Stimulated activated CD4-positive, alpha-beta T cell treated with anti-CD3 and anti-CD28 coated beads, Interleukin-1b, Interleukin-23, amount 100 ng/mL, for 4 hours (primary cell): ENCODE measurements at places on chromosomes 7 and 10.

DNA sequence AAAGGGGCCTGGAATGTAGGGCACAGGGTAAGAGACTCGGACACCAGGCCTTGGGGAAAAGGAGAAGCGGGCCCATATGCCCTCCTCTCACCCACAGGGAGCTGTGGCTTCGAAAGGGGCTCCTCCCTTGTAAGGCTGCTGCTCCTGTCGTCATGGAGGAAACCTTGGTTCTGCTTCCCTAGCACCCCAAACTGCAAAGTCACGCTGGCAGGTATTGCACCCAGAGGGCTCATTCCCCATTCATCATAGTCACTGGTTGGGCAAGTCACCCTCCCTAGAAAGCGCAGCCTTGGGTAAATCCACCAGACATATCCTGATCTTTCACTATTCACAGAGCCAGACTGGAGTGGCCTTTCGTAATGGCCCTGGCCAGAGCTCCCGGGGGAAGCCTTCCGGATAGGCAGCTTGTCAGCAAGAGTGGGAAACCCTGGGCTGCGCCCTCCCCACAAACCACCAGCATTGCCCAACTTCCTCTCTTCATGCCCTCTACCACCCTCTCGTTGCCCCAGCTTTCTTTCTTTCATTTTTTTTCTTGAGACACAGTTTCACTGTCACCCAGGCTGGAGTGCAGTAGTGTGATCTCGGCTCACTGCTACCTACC is 121.0 kb downstream of the HIP1 start:
- peak; percentile 20 for DNase-seq

DNA sequence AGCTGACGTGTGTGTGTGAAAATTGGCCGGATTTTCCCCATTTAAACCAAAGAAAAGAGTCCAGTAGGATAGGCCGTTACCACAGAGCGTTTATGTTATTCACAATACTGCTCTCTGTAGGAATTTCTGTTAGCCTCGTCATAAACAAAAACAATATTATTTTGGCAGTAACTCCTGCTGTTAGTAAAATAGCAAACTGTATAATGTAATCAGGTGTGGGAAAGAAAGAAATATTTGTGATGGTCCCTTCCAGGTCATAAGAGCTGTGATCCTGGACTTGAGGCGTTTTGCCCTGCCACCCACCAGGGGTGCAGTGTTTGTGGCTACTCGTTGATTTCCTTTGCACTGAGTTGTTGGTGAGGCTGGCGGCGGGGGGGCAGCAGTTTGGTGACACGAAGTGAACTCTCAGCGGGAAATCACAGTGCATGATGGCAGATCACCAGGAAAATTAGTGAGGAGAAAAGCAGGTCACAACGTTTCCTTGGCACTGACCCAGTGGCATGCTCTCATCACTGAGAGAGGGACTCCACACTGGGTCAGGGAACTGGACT is 2.8 kb downstream of the EEPD1 start:
- DNase-seq: no peak

GRCh38 chr10:83023662-83024061 is 1115.6 kb upstream of the GHITM start:
- DNase-seq: no peak

DNA sequence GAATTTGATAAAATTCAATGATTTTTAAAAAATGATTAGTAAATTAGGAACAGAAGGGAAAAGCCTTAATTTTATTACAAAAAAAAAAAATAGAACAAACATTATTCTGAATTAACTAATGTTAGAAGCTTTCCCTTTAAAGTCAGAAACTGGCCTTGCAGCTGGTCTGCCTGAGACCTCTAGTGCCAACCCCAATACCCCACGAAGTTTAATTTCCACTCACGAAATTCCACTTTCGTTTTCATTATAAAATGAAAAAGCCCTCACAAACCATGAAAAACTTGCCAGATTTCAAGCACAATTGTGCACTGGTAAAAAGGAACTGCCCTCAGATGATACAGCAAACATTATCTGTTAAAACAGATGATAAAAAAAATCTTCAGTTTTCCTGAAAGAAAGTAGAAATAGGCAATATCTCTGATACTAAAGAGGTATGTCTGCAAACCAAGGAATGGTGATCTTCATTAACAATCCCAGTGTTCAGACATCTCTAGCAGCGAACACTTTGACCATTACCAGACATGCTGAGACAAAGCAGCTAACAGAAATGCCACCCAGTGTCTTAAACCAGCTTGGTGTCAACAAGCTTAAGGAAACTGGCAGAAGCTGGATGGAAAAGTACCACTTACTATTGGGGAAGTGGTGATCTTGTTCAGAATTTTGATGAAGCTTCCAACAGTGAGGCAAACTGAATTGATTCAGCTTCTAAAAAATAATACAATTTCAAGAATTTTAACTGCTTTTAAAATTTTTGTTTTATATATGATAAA is 80.2 kb downstream of the PALS2 start:
- no peak for DNase-seq

DNA sequence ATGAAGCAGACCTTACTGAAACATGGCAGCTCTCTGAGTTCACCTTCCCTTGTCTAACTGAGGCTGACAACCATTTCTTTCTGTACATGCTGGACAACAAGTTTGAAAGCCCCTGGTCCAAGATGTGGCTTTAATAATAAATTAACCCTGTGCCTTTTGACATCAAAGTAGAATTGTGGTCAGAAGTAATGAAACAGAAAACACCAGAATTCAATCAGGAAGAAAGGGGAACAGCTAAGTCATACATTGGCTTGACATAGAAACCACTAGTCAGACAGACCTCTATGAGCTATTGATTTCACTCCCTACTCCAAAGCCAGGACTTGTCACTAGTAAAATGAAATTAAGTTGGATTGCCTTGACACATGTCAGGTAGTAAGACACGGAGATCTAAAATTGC is 175.2 kb upstream of the ASAH2 start:
- no peak for DNase-seq

DNA sequence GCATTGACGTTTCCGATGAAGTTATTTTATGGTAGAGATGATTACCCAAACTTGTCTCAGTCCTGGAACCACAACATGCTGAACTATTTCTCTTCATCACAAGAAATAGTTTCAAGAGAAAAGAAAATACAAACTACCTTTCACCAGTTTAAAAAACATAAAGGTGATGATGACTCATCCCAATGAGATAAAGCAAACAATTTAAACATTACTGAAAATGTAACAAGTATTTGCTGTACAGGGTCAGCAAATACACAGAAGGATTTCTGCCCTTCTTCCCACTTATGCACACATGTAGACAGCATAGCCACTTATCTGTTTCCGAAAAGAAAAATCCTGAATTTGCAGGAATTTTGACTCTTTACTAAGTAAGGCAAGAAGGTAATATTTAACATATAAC is 50.8 kb downstream of the RHOBTB1 start:
- no peak for DNase-seq

DNA sequence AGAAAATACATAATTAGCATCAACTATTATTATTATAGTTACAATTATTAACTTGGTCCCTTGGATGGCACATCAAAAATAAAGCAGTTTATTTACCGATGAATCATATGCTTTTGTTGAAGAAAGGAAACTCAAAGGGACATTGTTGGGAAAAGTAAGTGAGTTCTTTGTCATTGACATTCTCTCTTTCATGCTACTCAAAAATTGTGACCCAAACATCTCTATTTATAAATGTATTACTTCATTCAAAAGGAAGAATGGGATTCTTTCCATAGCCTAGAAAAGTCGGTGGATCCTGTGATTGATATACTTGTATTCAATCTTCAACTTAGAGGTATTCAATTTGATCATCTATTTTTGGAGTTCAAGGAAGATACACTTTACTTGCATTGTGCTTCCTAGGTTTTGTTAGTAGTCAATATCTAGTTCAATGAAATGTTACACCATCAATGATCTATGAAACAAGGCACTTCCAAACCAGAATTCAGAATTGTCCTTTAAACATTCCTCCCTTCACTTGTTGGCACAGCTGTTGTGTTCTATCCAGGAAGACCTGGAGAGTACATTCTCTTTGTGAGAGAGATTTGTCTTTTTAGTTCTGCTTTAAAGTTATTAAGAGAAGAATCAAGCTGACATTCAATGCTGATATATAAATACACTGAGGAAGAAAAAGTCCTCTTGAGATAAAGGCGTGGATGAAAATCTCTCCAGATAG is 235.2 kb downstream of the TMEM26 start:
- DNase-seq: no peak

GRCh38 chr10:27251554-27251953 is 11.0 kb upstream of the ACBD5 start:
- DNase-seq: no peak

- DNase-seq: no peak
Observed at GRCh38 chr7:132836746-132837145, 245.1 kb downstream of the CHCHD3 start.

- DNase-seq: no peak
Observed at GRCh38 chr7:26584987-26585665, 279.3 kb downstream of the SKAP2 start.

DNA sequence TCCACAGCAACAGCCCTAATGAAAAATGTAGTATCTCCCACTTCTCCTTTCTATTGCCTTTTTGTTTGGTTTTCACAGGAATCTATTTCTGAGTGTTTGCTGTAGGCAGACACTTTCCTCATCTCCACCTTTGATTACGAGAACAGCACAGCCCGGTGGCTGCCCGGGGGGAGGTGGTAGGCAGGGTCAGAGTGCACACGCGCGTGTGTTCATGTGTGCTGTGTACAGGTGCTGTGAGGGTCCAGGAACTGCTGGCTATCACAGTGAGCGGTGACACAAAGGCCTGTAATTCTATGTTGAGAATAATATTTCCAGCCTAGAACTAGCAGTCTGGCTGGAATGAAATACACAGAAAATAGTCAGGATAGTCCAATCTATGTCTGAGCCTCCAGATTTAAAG is 212.8 kb downstream of the ADARB2 start:
- DNase-seq: no peak

DNA sequence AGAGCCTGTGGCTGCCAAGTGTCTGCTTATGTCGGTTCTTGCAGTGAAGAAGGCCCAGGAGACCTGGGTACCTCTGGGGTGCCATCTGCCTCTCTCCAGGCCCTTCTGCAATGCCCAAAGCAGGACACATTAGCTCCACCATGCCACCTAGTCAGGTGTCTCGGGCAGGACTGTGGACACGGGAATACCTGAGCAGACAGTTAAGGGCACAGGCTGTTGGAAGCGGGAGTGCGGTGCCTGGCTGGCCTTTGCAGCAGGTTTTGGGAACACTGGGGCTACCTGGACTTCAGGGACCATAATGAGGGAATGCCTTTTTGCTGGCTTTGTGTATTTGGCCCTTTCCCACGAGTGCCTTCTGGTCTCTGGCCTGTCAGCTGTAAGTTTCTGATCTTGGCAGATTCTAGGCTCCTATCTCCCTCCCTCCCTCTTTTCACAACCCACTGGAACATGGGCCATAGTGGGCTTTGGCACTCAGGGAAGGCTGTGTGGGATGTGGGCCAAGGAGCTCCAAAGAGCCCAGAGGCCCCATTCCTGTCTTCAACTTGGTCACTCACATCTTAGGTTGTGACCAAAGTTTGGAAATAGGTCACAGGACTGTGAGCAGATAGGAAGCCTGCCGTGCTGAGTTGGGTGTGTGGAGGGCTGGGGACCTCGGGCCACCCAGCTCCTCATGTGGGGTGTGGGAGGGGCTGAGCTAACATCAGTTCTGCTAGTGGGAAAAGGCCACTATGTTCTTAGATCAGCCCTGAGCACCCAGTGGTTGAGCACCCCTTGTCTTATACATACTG is 41.5 kb upstream of the CXCL12 start:
- no peak for DNase-seq

DNA sequence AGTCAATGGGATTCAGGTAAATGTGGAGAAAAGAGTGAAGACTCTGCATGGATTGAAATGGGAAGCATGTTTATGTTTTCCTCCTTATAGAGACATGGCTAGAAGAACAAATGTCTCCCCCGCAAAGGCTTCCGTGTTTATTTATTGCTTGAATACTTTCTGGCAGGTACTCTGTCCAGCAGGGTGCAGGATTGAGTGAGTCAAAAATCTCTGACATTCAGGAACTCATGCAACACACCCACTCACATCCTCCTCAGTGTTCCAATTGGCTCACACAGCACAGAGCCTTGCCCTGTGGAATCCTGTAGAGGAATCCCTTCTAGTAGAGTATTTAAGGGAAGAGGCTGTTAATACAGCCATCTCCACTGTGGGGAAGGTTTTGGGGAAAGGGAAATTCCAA is 290.3 kb upstream of the VWC2 start:
- DNase-seq: no peak

DNA sequence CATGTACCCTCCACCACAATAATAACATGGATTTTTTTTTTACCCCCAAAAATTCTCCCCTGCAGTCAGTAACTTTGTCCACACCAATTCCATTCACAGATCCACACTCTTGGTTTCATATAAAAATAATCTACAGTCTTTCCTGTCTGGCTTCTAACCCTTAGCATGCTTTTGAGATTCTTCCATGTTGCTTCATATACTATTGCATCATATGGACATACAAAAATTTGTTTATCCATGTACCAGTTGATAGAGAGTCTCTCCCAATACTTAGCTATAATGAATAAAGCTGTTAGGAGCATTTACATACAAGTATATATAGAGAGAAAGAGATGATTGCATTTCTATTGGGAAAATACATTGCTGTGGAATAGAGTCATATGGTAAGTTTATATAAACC is 575.0 kb downstream of the XPNPEP1 start:
- DNase-seq: no peak

DNA sequence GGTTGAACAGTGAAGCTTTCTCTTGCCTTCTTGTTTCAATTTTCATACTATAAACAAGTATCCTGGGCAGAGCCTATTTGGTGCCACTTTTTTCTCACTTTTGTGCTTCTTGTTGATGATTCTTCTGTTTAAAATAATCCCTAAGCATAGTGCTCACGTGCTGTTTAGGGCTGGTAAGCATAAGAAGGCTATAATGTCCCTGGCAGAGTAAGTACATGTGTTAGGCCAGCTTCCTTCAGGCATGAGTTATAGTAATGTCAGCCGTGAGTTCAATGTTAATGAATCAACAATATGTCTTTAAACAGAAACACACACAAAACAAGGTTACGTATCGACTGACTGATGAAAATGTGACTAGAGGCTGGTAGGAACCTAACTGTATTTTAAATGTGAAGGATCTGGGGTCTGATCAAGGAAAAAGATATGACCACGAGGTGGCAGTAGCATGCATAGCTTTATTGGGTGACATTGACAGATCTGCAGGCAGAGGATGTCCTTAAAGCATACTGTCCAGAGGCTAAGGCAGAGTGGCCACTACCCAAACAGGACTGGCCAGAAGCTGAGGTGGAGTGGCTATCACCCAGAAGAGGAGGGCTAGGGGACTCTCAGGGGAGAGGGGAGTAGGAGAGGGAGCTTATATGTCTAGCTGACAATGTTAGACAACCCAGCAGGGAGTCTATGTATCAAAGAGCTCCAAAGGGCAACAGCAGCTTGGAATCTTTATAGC is 113.7 kb downstream of the BRAF start:
- DNase-seq: peak; percentile 6

DNA sequence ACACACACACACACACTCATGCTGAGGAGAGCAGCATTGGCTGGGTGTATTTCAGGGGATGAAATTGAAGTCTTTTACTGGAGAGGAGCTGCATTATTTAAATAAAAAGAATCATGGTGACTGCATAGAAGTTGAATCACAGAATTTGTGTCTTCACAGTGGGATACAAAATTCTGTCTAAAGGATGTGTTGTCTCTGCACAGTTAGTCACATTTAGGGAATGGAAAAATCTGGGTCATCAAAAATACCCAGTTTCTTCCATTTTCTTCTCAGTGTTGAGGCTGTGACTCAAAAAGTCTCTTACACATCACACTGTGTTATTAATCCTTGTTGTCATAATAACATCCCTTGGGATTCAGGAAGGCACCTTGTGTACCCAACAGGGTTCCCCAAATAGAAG is 10.9 kb downstream of the PAPSS2 start:
- DNase-seq: no peak

GRCh38 chr10:47029181-47030009 is 118.2 kb downstream of the PTPN20 start:
- DNase-seq: no peak

- DNase-seq: no peak
Observed at GRCh38 chr10:74289951-74290350, 138.9 kb downstream of the ADK start.
